T-cell (primary cell): ENCODE measurements at places on chromosomes 5 and 9. TPM values are rescaled to one million over a fixed set of nuclear protein-coding genes. Genes with fewer than 3 reads are reported as not detected.

- no peak for DNase-seq
Measured at GRCh38 chr5:120158211-120158610, 305.9 kb upstream of the PRR16 start.

- no peak for DNase-seq
Measured at GRCh38 chr5:67673618-67674017, 477.0 kb upstream of the CD180 start.

GRCh38 chr9:96458226-96458625 lies 8.3 kb downstream of the HABP4 start:
- no peak for DNase-seq

GRCh38 chr5:15431923-15432322 lies 68.1 kb upstream of the FBXL7 start:
- DNase-seq, result no peak

GRCh38 chr9:94655739-94656138 lies 16.4 kb upstream of the FBP1 start:
- no peak for DNase-seq

Gene BAAT
- total RNA-seq, result 0.13 TPM
